ENCODE measurements at places on chromosomes 13 and 19.

GRCh38 chr13:63492604-63493003 lies 2077.0 kb upstream of the PCDH20 start:
- no peak for DNase-seq

- no peak for DNase-seq
Observed at GRCh38 chr13:79522583-79522982, 41.6 kb downstream of the NDFIP2 start.

GRCh38 chr13:94419304-94419924 lies 60.1 kb downstream of the DCT start:
- DNase-seq = no peak

GRCh38 chr13:76741046-76741445 lies 145.2 kb downstream of the KCTD12 start:
- DNase-seq = no peak

DNA sequence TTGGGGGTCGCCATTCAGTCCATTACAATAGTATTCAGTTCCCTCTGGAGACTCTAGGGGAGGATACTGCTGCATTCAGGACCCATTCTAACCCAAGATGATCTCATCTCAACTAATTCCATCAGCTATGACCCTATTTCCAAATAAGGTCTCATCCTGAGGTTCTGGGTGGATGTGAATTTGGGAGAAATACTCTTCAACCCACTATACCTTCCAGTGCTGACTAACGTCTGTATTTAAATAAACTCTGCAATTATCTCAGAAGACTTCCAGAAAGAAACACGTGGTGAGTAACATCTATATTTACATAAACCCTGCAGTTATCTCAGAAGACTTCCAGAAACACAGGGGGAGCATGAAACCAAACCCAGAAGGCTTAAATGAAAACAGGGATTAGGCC lies 1300.7 kb downstream of the PCDH9 start:
- DNase-seq = no peak

GRCh38 chr19:46862974-46863632 lies 2.3 kb downstream of the ARHGAP35 start:
- DNase-seq = no peak

DNA sequence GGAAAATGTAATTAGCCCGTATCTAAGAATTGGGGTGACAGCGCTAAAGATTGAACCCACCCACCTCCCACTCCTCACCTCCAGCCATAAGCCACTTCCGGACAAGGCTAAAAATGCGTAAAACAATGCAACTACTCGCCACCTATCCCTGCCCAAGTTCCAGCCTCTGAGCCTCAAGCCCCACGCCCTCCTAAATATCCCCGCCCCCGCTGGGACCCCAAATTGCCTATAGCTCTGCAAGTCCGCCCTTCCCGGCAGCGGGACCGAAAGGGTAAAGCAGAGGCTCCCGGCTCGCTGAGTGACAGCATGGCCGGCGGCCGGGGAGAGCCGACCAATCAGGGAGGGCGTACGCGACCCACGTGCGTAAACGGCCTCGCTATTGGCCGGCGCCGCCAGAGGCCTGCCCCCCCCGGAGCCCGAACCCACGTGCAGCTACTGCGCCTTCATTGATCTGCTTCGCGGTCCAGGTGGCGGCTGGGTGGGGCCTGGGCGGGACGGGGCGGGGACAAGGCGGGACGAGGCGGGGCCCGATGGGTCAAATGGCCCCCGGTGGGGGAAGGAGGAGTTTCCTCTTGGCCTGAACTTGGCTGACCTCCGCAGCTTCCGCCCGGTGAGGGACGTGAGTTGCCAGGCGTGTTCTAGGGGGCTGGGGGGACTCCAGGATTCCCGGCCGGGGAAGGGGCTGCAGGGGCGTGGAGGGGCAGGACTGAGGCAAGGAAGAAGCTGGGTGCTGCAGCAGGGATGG lies at the start of gene TLE6:
Gene TLE6, plus strand, starts transcription at position 564 of the 745 bp plus-strand sequence. CDS start 670 bp downstream, outside the sequence.
- DNase-seq = peak; percentile 95

DNA sequence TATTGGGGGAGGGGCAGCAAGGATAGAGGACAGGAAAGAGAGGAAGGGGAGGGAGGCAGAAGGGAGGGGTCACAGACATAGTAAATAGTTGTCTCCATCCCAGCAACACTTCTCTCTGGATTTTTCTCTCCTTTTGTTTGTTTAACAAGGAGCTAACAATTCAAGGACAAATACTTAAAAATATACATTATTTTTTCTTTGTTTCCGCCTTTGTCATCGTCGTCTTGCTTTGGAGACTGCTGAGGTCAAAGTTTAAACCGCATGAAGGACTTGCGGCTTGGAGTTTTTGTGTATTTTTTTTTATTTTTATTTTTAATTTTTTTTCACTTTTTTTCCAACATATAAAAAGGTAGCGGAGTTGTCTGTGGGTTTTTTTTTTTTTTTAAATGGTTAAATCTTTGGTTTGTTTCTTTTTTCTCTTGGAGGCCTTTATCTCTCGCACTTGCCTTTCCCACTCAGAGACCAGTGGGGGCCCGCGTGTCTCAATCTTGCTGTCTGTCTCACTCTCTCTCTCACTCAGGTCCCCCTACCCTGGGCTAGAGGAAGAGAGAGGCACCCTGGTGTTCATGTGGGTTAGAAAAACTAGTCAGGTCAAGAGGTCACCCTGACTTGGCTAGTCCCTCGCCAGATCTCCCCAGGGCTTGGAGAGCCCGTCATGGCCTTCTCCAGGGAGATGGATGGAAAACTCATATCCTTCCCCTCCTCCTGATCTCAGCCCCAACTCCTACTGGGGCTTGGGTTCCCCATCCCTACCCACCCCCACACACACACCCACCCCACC lies 11.0 kb downstream of the ZNF574 start:
- no peak for DNase-seq

DNA sequence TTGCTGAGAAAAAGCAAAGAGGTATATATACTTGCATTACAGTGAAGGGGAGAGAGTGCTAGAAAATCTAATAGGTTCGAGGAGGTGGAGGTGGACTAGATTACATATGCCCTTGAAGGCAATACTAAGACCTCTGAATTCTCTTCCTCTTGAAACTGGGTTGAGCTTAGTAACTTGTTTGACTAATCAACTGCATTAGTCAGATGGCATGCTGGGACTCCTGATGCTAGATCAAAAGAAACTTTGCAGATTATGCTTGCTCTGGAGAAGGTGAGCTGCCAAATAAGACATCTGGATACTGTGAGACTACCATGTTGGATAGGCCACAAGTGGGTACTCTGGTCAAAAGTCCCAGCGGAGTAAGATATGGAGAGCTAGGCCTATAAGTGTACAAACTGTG lies 331.3 kb downstream of the KLF5 start:
- no peak for DNase-seq

DNA sequence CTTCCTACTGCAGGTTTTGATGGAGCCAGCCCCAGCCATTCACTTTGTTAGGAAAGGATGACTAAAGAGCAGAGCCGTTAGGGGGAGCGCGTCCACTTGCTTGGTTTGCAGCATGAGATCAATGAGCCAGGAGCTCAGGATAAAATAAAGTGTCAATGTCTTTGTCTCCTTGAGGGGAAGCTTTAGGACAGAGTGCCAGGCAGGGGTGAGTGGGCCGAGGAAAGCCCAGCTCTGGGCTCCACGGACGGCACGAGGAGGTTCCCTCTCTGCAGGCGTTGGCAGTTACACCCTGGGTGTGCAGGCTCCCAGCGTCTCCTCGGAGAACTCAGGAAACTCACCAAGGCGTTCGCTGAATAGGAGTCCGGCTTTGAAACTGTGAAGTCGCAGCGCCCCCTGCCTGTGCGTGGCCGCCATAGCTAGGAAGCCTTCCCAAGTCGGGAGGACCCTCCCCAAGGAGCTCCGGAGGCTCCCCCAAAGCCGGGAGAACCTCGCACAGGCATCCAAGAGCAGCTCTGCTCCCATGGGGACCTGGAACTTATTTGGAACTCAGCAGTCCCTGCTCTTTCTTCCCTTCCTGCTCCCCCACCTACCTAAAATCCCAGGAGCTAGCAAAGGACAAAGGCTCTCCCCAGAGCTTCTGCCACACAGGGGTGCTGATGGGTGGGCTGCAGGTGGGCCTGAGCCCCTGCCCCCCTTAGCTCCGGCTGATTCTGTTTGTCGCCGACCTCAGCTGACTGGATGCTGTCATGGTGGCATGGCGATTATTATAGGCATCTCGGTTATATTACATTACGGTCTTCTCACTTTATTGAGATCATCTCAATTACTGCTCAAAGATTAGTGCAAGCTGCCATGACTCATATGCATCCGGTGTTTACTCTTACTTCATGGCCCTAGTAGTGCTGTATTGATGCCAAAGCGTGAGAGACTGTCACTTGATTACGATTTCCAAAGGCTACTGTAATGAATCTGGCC lies 34.4 kb downstream of the GSX1 start:
- DNase-seq = peak; percentile 60

GRCh38 chr13:114261328-114261965 lies 20.0 kb upstream of the UPF3A start:
- DNase-seq = no peak

- peak; percentile 51 for DNase-seq
Observed at GRCh38 chr19:12792051-12792852, 966 bp downstream of the JUNB start.

GRCh38 chr19:14185158-14185557 lies 20.8 kb downstream of the ADGRL1 start:
- no peak for DNase-seq

DNA sequence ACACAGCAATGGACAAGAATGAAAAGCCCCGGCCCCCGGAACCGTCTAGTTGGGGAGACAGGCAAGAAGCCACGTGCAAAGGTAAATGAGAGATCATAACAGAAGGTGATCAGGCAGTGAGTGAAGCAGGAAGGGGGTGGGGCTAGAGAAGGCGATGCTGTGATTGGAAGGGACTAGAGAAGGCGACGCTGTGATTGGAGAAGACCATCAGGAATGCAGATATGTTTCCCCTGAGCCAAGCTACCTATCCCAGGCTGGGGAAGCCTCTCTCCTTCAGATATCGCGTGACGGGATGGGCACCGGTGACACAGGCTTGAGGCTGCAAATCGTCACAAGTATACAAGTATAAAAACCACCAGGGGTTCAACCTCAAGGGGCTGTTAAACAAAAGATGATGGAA lies 21.8 kb downstream of the DCAF15 start:
- no peak for DNase-seq

DNA sequence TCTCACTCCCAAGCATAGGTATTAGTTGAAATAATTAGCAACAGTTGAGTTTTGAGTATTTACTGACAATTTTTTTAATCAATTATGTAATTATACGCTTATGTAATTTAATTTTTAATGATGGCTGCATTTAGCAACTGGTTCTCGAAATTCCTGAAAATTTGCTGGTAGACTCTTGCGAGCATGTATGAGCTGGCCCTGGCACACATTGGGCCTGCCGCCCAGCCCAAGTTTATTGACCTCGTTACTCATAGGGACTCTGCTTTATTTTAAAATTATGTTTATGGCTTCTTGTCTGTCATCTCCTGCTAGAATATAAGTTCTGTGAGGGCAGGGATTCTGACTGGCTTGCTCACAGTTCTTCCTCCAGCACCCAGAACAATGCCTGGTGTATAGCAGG lies 6.7 kb downstream of the KLK14 start:
- DNase-seq = no peak

- no peak for DNase-seq
Observed at GRCh38 chr13:38418286-38418685, 68.6 kb downstream of the UFM1 start.

Measured in NCI-H774 (cell line).